ENCODE measurements at places on chromosomes 7 and 10. TPM values are rescaled to one million over a fixed set of nuclear protein-coding genes. Genes with fewer than 3 reads are reported as not detected.

SPDYE5 gene
- not detected for total RNA-seq

SEPTIN7 gene
- 239 TPM for total RNA-seq

TMEM236 gene
- total RNA-seq = not detected

TMEM225B gene
- total RNA-seq = 0.54 TPM

CHST15 gene
- total RNA-seq = 0.18 TPM

OR6V1 gene
- total RNA-seq = not detected
